Neuronal stem cell (in vitro differentiated cells): ENCODE measurements at places on chromosomes 3 and 15.
A peak's percentile ranks its signal among the peaks of the same experiment; 100 is the strongest.

GRCh38 chr3:4904811-4905695 lies 74.2 kb upstream of the BHLHE40 start:
- no peak for DNase-seq

DNA sequence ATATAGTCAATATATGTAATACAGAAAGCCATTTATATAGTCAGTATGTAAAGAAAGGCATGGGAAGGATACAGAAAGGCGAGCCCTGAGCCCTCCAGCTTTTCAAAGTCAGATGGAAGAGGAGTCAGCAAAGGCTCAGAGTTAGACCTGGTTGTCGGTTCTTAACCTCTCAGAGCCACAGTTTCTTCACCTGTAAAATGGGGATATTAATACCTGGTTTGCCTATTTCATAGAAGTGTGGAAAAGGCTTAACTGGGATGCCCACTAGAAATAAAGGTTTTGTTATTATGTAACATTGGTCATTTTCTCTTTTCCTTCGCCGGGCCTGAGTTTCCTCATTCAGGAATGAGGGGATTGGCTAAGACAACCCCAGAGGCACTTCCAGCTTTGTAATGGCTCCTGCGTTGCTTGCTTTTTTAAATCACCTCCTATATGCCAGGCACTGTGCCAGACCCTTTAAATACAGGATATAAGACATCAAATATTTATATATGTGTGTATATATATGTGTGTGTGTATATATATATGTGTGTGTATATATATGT lies 2.4 kb downstream of the CRELD1 start:
- no peak for DNase-seq

GRCh38 chr3:1275495-1275894 lies 182.7 kb downstream of the CNTN6 start:
- DNase-seq, result peak; percentile 5

DNA sequence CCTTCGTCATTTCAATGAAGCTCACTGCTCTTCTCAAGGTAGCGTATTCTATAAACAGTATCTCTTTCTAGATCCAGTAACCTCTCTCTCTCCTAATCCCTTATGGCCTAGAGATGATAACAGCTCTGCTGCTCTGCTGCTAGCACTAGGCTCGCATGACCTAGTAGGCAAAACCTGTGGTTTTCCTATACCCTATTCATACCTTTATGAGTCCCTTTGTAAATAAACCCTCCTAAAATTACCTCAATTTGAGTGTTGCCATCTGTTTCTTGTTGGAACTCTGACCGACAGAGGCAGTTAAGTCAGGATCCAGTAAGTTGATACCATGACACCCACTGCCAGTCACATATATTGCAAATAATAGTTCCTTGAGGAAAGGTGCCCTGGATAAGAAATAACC lies 7.3 kb downstream of the CCDC14 start:
- DNase-seq, result no peak

DNA sequence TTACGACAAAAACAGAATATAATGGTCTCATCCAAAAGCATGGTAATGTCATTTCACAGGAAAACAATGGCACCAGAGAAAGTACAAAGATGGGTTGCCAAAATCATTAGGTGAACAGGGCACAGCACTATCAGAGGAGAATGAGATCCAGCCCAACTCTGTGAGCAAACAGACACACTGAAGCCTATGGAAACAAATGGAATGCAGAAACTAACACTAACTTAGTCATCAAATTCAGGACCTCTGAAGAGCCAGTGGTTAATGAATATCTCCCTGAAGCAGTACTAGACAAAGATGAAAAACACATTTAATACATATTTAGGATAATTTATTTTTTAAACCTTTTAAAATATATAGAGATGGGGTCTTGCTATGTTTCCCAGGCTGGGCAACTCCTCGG lies 14.6 kb upstream of the RPS17 start:
- DNase-seq, result no peak

DNA sequence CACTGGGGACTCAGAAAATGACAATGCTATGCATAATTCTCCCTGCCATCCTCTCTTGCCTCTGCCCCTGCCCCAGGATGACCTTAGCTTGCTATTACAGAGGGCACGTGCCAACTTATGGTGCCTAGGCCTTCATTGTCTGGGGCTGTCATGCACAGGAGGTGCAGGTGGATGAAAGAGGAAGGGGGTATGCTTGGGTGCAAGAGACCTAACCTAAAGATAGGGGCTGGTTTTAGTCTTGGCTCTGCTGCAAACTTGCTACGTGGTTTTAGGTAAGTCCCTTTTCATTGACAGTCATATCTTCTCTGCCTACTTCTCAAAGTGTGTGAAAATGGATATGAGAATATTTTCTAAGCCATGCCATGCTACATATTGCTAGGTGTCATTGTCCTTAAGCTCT lies 161.3 kb downstream of the EPHB1 start:
- DNase-seq, result no peak

DNA sequence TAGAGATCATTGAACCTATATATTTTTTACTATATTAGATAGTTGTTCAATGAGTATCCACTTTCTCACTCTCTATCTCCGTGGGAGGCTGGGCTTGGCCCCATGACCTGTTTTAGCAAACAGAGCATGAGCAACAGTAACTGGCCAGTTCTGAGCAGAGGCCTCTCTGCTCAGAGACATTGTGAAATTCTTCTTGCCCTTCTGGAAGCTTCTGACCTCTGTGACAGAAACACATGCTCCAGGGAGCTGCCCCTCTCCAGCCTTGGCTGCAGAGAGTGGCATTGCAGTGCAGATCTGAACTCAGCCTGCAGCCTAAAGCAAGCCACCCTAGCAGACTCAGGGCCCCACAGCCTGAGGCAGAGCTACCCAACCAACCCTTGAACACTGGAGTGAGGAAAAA lies 20.5 kb downstream of the FAM240A start:
- DNase-seq, result no peak

DNA sequence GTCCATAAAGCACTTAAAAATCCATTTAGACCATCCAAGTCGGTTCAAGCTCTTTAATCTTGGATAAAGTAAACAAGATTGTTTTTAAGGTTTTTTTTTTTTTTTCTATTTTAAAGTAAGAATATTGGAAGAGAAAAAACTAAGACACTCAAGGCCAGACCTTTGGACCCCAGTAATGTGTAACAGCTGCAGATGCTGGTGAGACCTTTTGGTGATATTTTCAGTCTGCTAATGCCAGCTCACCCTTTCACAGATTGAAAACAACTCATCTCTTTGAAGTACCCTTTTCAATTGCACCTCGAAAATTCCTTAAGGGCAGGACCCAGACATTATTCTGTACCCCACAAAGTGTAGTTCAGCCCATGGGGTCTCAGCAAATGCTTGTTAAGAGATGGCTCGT lies 260.7 kb upstream of the CTNNB1 start:
- DNase-seq, result no peak

DNA sequence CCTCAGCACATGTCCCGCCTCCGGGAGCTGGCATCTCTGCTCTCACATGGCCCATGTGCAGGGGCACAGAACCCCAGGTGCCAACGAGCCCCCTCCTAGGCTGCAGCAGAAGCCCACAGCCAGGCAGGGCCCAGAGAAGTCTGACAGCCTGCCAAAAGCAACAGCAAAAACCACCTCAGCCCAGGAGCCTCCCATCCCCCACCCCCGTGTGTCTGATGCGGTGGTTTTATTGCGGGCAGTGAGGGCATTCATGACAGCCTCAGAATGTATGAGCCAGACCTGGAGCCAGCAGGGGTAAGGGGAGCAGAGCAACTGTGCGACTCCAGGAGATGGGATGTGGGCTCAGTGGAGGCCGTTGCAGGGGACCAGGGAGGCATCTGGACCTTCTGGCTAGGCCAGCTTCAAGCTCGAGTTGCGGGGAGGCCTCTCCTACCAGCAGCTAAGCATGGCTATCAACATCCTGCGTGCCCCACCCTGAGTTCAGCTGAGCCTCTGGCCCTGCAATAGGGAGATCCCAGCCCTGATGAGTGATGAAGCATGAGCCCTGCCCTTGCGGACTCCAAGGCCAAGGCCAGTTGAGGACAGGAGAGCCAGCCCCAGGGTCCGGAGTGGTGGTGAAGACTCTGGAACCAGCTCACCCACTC lies 52.5 kb downstream of the CYP11A1 start:
- DNase-seq, result no peak

GRCh38 chr15:98873441-98874218 lies 134.0 kb downstream of the PGPEP1L start:
- DNase-seq, result no peak

DNA sequence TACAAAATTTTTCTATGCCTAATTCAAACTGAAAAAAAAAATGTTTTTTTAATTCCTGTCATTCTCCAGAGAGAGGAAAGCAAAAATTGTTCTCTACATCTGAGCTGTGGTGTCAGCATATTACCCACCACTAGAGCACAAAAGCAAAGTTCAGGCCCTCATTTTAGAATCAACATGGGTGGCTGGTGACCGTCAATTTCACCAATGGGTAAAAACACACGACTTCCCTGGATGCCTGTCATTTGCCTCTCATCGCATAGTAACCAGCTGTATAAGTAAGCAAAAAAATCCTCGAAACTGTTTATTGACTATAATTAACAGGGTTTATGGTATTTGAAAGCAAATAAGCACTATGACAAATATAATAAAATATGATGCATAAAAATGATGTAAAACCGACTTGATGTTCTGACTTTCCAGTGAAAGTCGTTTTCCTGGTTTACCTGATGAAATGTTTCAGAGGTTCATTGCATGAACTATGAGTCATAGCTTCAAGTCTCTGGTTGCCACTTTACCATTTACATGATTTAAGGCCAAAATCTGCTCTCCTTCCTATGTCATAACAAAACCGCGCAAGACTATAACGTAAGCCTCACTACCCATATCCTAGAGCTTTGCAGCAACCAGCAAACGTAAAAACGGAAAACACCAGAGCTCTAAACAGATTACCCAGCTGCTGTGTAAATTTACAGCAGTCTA lies 60.5 kb downstream of the THBS1 start:
- no peak for DNase-seq

- no peak for DNase-seq
These were observed 54.3 kb downstream of the SMAD6 start for GRCh38 chr15:66756295-66756694.

DNA sequence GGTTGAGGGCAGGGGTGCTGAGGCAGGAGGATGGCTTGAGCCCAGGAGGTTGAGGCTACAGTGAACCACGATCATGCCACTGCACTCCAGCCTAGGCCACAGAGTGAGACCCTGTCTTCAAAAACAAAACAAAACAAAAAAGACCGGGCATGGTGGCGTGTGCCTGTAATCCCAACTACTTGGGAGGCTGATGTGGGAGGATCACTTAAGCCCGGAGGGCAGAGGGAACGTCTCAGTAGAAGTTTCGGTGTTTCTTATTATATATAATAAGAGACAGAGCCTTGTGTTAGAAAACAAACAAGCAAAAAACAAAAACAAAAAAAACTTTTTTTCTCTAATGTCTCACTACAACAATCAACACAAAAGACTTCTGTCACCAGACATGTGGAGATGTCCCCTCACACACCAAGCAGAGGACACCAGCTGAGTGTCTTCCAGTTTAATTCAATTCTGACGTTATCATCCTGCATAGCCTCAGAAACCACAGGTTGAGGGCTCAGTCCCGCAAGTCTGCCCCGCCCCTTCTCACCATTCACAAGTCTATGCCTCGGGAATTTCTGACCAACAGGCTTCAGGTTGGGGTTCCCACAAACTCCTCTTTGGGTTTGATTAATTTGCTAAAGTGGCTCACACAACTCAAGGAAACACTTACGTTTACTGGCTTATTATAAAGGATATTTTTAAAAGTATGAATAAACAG lies 24.0 kb upstream of the EIF4A2 start:
- no peak for DNase-seq

GRCh38 chr3:8206971-8207617 lies 294.5 kb upstream of the LMCD1 start:
- DNase-seq, result no peak

DNA sequence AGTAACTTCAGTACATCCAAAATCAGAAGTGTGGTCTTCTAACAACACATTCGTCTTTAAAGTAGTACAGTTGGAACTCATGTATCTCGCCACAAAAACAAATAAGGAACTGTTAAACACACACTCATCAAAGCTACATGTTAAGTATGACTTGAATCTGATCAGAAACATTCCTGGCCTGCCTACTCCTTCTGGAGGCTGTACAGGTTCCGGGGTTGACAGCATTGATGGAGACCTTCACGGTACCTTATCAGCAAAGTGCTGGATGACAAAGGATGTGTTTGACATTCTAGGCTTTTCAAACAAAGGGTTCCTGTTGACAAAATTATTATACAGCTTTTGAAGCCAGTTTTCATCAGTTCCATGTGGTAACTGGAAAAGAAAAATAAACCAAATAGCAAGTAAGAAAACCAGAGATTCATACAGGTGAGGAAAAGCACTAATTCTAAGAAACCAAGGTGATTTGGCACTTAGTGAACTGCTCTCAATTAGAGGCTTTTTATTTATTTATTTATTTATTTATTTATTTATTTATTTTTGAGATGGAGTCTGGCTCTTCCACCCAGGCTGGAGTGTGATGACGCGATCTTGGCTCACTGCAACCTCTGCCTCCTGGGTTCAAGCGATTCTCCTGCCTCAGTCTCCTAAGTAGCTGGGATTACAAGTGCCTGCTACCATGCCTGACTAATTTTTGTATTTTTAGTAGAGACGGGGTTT lies 44.3 kb downstream of the MYO5C start:
- no peak for DNase-seq
